Esophagus squamous epithelium (tissue), 5 donors: ENCODE measurements at places on chromosomes 1 and 21.

DNA sequence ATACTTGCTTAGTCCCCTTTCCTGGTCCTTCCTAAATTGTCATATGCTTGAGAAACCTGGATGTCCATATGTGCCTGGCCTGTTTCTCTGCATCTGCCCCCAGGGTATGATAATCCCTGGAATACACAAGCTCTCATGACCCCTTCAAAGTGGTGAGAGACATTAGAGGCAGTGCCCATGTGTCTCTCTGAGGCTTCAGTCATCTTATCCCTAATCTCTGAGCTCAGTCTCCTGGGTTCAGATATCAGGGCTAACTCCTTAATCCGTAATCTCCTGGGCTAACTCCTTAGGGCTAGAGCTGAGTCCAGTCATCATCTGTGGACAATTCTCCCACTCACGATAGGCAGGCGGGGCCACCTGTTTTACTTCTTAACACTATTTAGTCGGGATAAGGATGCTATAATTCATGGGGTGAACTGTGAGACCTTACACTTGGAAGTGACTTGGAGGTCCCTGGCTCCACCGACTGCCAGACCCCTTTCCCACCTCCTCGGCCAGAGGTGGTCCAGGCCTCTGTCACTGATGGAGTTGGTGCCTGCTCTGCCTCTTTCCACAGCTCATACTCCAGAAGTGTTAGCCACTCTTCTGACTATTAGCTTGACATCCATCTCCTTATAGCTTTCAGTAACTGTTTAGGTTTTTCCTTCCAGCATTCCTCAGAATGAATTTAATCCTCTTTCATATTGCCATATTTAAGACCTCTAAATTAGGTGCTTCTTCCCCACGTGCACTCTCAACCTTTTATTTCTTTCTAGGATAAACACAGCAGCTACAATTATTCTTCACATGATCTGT lies 22.7 kb downstream of the CCN1 start:
- no peak overlapping the region for H3K4me3 ChIP-seq
- DNase-seq = no peak
- H3K36me3 ChIP-seq = no peaks in the 10 kb centered on the region
- H3K27ac ChIP-seq = no peak overlapping the region
- H3K27me3 ChIP-seq = no peaks in the 10 kb centered on the region

GRCh38 chr1:70134148-70134547 lies 71.2 kb downstream of the LRRC40 start:
- H3K27ac ChIP-seq = no peak overlapping the region
- no peaks in the 10 kb centered on the region for H3K36me3 ChIP-seq
- H3K4me3 ChIP-seq = no peak overlapping the region
- DNase-seq = no peak

- no peak overlapping the region for H3K27ac ChIP-seq
- H3K27me3 ChIP-seq = no peaks in the 10 kb centered on the region
- no peak for DNase-seq
Observed at GRCh38 chr1:87666681-87667080, 338.0 kb downstream of the LMO4 start.

GRCh38 chr1:206537141-206537540 lies 29.8 kb downstream of the RASSF5 start:
- peaks cover 22% of the 10 kb centered on the region for H3K4me1 ChIP-seq
- no peak overlapping the region for H3K27ac ChIP-seq
- no peaks in the 10 kb centered on the region for H3K27me3 ChIP-seq
- DNase-seq = no peak

- no peak overlapping the region for H3K27ac ChIP-seq
- no peak for DNase-seq
Observed at GRCh38 chr1:108208724-108209446, 8.7 kb upstream of the SLC25A24 start.

DNA sequence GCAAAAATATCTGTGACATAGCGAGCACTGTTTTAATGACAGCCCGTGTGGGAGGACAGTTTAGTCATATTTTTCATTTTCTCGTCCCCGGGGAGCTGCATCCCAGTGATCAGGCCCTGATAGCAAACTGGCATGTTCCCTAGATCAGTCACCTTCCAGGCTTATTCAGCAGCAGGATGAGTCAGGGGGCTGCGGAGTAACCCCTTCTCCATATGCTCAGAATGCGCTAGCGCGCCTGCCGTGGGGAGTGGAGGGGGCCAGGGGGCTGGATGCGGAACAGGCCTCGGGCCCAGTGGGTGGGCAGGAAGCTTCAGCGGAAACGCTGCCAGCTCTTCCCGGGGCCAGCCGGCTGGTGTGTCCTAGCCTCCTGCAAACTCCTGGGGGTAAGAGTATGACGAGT lies 94.0 kb downstream of the KCND3 start:
- no peaks in the 10 kb centered on the region for H3K36me3 ChIP-seq
- DNase-seq = no peak
- no peak overlapping the region for H3K4me3 ChIP-seq
- no peaks in the 10 kb centered on the region for H3K4me1 ChIP-seq
- no peaks in the 10 kb centered on the region for H3K27me3 ChIP-seq
- no peak overlapping the region for H3K27ac ChIP-seq
